NCI-H460 (cell line): ENCODE measurements at places on chromosomes 2 and 18. TPM values are rescaled to one million over a fixed set of nuclear protein-coding genes. Genes with fewer than 3 reads are reported as not detected.

DNA sequence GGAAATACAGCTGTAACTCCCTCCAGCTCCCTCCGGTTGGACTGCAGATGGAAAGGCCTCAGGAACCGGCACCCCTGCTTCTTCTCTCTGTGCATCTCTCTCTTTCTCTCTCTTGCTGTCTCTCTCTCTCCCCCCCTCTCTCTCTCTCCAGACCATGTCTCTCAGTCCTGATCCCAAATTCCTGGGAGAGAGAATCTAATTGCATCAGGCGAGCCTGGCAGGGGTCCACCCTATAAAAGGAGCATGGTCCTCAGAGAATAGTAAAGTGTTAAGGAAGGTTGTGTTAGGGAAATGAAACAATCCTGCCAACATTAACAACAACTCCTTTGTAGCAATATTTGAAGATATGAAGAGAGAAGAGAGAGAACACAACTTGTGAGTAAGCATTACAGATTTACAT is 36.7 kb downstream of the VIT start:
- DNase-seq = no peak

- DNase-seq = no peak
Observed at GRCh38 chr2:46719487-46719886, 196.1 kb downstream of the MCFD2 start.

The SERPINB13 gene
- total RNA-seq = not detected in 2 replicates

The ZSWIM2 gene
- not detected in 2 replicates for total RNA-seq

DNA sequence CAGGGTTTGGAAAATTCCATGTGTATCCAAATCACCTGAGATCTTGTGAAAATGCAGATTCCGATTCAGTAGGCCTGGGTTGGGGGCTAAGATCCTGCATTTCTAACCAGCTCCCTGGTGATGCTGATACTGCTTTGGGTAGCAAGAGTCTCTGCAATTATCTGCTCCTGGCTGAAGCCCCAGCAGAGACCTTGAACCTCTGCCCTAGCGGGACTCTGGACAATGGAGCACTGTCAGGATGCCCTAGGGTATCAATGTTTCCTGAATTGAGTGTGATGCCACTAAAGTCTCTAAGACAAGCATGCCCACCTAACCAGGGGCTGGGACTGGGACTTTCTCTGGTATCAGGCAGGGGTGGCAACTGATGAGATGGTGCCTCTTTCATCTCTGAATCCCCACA is 49.4 kb upstream of the KLHL29 start:
- no peak for DNase-seq

GRCh38 chr2:25582077-25582830 is 91.1 kb downstream of the DTNB start:
- no peak for DNase-seq

- no peak for DNase-seq
Observed at GRCh38 chr2:58788402-58788801, 547.3 kb upstream of the FANCL start.

DNA sequence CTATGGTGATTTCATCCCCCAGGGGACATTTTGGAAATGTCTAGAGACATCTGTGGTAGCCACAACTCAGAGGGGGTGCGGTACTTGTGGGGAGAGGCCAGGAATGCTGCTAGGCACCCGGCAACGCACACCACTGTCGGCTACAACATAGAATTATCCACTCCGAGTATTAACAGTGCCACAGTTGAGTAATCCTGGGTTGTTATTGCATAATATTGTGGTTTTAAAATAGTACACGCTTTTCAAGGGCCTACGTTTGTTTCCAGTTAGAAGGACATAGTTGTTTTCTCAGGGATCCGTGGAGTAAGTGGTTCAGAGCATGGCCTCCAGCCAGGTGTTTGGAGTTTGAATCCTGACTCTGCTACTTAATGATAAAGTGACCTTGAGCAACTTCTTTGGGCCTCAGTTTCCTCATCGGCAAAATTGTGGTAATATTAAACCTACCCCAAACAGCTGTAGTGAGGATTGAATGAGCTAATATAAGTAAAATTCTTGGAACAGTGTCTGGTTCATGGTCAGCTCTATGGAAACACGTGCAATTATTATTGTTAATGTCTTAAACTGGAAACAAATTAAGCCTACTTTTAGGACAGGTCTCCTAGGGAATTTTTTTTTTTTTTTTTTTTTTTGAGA is 24.5 kb downstream of the CYP27A1 start:
- peak; percentile 39 for DNase-seq

DNA sequence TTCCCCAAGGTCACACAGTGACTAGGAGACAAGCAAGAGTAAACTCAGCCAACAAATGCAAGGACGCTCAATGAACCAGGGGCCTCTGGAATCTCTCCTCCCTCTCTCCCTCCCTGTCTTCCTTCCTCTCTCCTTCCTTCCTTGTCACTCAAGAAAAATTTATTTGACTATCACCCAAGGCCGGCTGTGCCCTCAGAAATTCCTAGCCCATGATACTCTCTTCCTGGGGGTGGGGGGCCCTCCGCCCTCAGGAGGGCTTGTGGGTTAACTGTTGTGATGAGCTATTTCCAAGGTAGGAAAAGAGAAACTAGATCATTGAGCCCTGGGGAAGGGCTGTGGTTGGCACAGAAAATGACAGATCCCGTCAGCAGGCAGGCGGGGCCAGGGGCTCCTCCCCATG is 21.7 kb downstream of the INHBB start:
- DNase-seq = no peak

GRCh38 chr18:22024924-22025323 is 144.5 kb upstream of the GATA6 start:
- DNase-seq = no peak

DNA sequence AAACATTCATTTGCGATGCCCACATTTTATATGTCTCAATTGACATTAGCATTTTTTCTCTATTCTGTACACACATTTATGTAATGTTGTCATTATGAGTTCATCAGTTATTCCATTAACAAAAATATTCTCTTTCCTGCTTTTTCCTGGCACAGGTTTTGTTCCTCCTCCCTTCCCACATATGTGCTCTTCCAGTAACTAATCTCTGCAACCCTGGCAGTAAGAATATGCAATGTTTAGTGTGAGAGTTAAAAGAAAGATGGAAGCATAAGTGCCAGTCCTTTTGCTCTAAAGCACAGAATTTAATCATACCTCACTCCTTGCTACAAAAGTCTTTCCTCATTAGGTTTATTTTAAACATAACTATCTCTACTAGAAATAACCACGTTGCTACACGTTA is 155.8 kb upstream of the ERBB4 start:
- peak; percentile 16 for DNase-seq

The APLF gene
- 0.46 and 1.2 TPM in 2 replicates for total RNA-seq

DNA sequence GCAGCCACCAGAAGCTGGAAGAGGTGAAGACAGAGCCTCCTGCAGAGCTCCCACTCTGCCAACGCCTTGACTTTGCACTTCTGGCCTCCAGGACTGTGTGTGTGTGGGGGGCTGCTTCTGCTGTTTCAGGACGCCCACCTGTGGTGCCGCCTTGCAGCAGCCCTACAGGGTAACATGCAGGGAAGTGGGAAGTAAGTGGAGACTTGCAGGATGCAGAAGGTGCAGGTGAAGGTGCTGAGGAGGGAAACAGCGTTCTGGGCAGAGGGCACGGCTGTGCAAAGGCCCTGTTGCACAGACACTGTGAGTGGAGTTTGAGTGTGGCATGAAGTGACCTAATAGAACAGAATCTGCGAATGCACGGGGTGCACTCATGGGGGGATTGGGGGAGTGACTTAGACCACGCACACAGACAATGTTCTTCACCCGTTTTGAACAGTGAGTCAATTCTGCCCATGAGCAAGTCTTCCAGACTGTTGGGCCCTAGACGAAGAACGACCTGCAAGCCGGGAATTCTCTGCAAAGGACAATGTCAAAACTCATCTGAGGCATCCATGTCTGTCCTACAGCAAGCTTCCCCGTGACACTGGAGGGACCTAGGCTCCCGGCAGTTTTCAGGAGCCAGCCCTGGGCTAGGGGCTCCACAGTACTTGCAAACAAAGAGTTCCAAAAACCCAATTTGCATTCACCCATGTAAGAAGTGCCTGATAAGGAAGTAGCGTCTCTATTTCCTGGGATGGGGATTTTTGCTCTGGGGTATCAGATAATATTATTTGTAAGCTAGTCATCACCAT is 19.0 kb downstream of the MBP start:
- no peak for DNase-seq

DNA sequence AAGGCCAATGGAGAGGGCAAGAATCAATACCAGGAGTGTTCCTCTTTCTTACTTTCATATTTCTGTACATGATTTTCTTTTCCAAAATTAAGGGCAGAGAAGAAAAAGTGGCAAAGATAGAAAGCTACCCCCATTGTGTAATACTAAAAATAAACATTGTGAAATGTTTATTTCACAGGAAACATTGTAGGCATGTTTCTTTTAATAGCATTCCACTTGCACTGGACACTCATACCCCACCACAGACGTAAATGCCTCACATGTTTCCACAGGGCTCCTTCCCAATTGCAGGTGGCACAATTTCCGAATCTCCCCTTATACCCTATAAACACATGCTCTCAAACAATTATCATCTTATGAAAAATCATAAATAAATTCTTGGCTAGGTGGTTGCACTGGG is 645.1 kb upstream of the SETBP1 start:
- DNase-seq = no peak

- DNase-seq = no peak
Observed at GRCh38 chr18:26479681-26480079, 68.7 kb downstream of the KCTD1 start.

DNA sequence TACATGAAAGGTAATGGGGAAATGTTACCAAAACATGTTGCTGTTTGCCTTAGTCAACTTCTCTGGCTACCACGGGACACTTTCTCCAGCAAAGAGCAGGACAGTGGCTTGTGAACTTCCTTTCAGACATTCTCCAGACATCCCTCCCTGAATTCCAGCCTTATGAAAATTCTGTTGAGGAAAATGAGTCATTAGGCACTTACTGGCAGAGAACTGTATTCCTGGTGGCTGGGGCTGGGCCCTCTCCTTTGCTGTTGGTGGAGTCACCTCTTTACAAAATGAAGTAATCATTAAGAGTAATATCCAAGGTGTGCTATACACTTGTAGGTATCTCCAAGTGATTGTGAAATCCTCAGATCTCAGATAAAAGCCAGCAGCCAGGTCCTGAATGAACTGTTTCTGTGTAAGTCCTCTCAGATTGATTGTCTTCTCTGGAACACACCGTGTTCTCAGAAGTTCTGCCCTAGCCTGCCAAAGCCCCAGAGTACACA is 1.3 kb upstream of the FAP start:
- no peak for DNase-seq

GRCh38 chr2:42854207-42854818 is 61.9 kb upstream of the HAAO start:
- no peak for DNase-seq

- no peak for DNase-seq
Observed at GRCh38 chr2:84875213-84875560, 5.7 kb downstream of the TRABD2A start.

- no peak for DNase-seq
Observed at GRCh38 chr2:182891611-182892010, 25.2 kb upstream of the FRZB start.
